ENCODE measurements at places on chromosomes 4 and X. TPM values are rescaled to one million over a fixed set of nuclear protein-coding genes. Genes with fewer than 3 reads are reported as not detected.
A peak's percentile ranks its signal among the peaks of the same experiment; 100 is the strongest.

GRCh38 chrX:11059933-11060332 lies 51.2 kb upstream of the HCCS start:
- no peaks in the 10 kb centered on the region for H3K27me3 ChIP-seq
- H3K4me1 ChIP-seq: no peaks in the 10 kb centered on the region
- no peak overlapping the region for H3K27ac ChIP-seq

GRCh38 chrX:24285082-24285481 lies 28.8 kb downstream of the SUPT20HL2 start:
- no peak overlapping the region for H3K4me3 ChIP-seq
- no peaks in the 10 kb centered on the region for H3K36me3 ChIP-seq
- H3K4me1 ChIP-seq: peaks cover 2% of the 10 kb centered on the region
- DNase-seq: no peak
- peaks cover 7% of the 10 kb centered on the region for H3K27me3 ChIP-seq

DNA sequence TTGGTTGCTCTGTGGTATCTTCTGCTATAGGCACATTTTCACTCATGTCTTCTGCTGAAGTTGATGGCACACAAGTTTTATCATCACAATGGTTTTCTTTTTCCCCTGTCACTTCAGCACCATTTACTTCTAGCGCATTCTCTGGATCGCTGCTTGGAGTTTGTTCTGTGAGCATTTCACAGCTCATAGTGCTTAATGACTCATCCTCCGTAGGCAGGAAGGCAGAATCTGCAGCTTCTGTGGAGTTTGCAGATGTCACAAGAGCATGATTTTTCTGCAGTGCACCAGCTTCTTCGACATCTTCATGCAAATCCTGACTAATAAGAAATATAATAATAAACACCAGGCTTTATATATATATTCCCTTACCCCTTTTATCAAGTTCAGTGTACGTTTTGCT lies 83.6 kb downstream of the CHM start:
- peaks cover 7% of the 10 kb centered on the region for H3K36me3 ChIP-seq
- H3K4me3 ChIP-seq: no peak overlapping the region
- DNase-seq: no peak
- no peaks in the 10 kb centered on the region for H3K4me1 ChIP-seq
- H3K27me3 ChIP-seq: no peaks in the 10 kb centered on the region

The FRMD7 gene
- total RNA-seq: not detected

DNA sequence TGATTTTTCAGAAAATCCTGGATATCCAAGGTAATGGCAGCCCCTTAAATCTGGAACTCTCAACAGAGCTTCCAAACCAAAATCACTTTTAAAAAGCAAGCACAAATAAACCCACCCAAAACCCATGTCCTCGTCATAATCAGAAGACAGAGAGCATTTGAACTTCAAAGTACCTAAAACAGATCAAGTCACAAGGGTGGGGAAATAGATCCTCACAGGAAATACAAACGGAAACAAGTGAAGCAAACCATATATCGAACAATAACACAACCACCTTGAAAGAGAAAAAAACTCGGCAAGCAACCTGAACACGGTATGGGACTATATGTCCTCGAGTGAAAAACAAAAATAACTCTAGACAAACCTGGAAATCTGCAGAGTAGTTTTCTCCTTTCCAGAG lies 15.9 kb upstream of the CCNQ start:
- peaks cover 9% of the 10 kb centered on the region for H3K4me1 ChIP-seq
- H3K27ac ChIP-seq: no peak overlapping the region
- no peak overlapping the region for H3K4me3 ChIP-seq

The ATOH1 gene
- not detected for total RNA-seq

The NELFA gene
- 41.5 TPM for total RNA-seq

- no peaks in the 10 kb centered on the region for H3K36me3 ChIP-seq
- H3K4me3 ChIP-seq: no peak overlapping the region
- H3K27ac ChIP-seq: no peak overlapping the region
- no peaks in the 10 kb centered on the region for H3K4me1 ChIP-seq
- no peaks in the 10 kb centered on the region for H3K27me3 ChIP-seq
These were observed 84.1 kb downstream of the CLCN4 start for GRCh38 chrX:10240918-10241317.

- no peaks in the 10 kb centered on the region for H3K27me3 ChIP-seq
- no peak for DNase-seq
- no peak overlapping the region for H3K4me3 ChIP-seq
- no peak overlapping the region for H3K27ac ChIP-seq
- peaks cover 24% of the 10 kb centered on the region for H3K4me1 ChIP-seq
These were observed 7.8 kb upstream of the RTL5 start for GRCh38 chrX:72139538-72139937.

The UGT8 gene
- 0.40 TPM for total RNA-seq

GRCh38 chr4:106314960-106315359 lies 1.0 kb downstream of the TBCK start:
- H3K4me1 ChIP-seq: peaks cover 48% of the 10 kb centered on the region
- peaks cover under 1% of the 10 kb centered on the region for H3K36me3 ChIP-seq
- no peak overlapping the region for H3K27ac ChIP-seq

DNA sequence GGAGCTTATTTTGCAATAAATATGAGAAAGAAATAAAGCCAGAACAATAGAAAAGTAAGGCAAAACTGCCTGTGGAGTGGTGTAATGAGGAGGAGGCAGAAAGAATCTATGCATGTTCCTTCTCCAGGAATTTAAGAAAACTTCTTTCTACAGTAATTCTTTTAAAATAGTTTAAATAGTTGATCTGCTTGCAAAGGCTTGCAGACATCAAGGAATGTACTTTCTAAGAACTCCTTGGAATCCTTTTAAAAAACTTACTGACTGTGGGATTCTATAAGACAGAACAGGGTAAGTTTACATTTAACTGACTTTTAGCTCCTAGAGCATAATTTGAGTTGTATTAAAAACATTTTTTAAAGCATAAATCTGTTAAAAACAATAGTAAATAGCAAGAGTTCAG lies 63.2 kb upstream of the ALB start:
- H3K27me3 ChIP-seq: peaks cover 3% of the 10 kb centered on the region
- no peaks in the 10 kb centered on the region for H3K4me1 ChIP-seq
- no peak overlapping the region for H3K4me3 ChIP-seq

DNA sequence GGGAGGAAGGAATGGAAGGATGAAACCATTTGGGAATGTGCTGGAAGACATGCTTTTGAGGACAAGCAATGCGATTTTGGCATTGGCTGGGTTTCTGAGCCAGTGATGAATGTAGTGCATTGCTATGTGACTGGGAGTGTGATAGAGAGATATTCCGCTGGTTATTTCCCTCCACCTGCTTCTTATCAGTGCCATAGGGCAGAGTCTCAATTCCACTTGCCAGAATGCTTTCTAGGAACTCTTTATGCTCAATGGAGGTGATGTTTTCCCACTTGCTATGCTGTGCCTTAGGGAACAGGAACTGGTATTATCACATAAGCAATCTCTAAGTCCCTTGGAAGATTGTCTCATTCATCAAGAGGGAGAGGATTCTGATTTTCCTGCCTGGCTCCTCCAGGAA lies 28.0 kb downstream of the TBL1X start:
- H3K27ac ChIP-seq: no peak overlapping the region
- peaks cover 5% of the 10 kb centered on the region for H3K36me3 ChIP-seq
- H3K4me1 ChIP-seq: peaks cover 13% of the 10 kb centered on the region
- H3K4me3 ChIP-seq: no peak overlapping the region
- no peaks in the 10 kb centered on the region for H3K27me3 ChIP-seq
- no peak for DNase-seq

DNA sequence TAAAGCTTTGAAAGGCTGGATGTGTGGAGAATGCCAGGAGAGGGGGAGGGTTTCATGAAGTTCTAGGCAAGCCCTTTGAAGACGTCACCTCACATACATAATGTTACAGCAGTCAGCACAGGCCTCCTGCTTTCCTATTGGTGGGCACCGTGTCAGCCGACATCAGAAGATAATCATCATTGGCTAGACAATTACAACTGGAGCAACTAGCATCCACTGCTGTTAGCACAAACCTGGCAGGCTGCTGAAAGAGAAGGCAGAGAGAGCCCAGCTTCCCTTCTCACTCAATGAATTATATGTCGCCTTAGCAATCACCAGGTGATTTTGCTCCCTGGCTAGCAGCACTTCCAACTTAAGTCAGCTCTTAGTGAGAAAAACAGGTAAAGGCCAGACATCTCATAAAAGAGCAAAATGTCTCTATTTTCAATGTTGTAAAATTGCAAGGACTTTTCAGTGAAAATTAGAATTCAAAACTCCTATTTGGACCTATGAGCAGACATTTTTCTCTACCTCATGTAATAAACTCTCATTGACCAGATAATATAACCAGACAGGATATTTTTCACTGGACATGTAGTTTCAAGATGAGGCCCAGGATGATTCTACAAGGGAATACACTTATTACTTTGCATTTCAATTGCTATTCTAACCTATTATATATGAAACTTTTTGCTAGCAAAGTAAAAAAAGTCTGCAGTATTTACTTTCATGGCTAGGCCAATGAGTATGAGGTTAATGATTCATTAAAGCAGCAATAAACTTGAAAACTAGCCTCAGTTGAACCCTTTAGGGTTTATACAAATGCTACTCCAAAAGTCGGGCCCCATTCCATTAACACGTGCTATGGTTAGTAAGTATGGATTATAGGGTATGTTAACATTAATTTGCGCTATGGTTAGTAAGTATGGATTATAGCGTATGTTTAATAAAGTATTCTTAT lies 4.3 kb downstream of the ELOVL6 start:
- H3K4me3 ChIP-seq: peak overlapping the region; percentile 59
- H3K27ac ChIP-seq: peak overlapping the region; percentile 93
- H3K4me1 ChIP-seq: peaks cover 20% of the 10 kb centered on the region
- DNase-seq: peak; percentile 89
- no peaks in the 10 kb centered on the region for H3K27me3 ChIP-seq

DNA sequence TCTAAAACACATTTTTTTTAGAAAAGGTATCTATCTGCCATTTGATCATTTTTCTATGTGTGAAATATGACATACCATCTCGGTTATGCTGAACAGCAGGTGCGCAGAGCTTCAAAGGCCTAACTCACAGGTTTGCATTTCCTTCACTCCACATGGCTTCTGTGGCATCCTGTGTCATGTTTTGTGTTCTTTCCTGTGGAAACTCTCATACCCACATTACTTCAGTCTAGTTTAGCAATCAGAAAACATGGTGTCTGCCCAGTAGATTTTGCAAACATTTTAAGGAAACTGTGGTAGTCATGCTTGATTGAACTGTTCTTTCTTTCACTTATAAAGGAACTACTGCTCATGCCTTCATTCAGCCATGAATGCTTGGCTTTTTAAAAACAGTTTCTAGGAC lies 11.3 kb upstream of the ARAP2 start:
- peaks cover 44% of the 10 kb centered on the region for H3K4me1 ChIP-seq
- peak overlapping the region; percentile 65 for H3K4me3 ChIP-seq
- H3K27me3 ChIP-seq: no peaks in the 10 kb centered on the region
- peak; percentile 75 for DNase-seq
- peak overlapping the region; percentile 95 for H3K27ac ChIP-seq

DNA sequence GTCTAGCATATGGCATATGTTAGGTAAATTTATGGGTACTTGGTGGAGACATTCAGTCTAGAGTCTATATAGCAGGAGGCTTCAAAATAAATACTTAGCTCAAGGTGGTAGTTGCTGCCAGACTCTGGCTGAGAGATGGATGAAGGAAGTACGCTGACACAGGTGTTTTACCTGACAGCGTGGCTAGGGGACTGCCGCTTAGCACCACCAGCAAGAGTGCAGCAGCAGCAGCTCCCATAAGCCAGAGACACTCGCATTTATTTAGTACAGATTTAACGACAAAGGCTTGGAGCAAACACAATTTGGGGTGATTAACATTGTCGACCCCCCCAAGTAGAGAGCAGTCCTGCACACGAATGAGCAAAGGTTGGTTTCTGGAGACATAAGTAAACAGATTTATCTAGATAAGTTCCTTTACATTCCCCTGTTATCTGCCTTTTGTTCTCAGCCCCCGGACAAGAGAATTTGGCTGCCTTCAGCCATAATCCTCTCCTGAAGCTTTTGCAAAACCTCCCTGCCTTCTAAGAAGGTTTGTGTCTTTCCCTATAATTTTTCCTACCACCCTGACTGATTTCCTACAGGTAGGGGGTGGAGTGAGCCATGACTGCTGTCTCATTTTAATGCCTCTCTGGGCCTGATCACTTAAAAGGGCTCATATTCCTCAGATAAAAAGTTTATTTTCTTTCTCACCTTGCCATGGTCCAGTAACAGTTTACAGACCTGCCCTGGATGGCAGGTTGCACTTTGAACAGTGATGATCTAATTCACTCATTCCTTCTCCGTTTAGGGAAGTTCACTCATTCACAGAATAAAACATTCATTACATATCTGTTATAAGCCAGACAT lies 64.6 kb downstream of the RHOH start:
- no peaks in the 10 kb centered on the region for H3K27me3 ChIP-seq
- H3K27ac ChIP-seq: no peak overlapping the region
- peaks cover 38% of the 10 kb centered on the region for H3K4me1 ChIP-seq
- no peak for DNase-seq
- no peak overlapping the region for H3K4me3 ChIP-seq

- H3K4me1 ChIP-seq: peaks cover 14% of the 10 kb centered on the region
- H3K4me3 ChIP-seq: no peak overlapping the region
- no peaks in the 10 kb centered on the region for H3K36me3 ChIP-seq
- no peak overlapping the region for H3K27ac ChIP-seq
These were observed 129.1 kb upstream of the NAP1L5 start for GRCh38 chr4:88826771-88827170.

GRCh38 chr4:32684160-32684559 lies 1964.0 kb downstream of the PCDH7 start:
- no peak for DNase-seq
- no peak overlapping the region for H3K27ac ChIP-seq
- H3K4me3 ChIP-seq: no peak overlapping the region
- H3K4me1 ChIP-seq: no peaks in the 10 kb centered on the region
- H3K36me3 ChIP-seq: no peaks in the 10 kb centered on the region

DNA sequence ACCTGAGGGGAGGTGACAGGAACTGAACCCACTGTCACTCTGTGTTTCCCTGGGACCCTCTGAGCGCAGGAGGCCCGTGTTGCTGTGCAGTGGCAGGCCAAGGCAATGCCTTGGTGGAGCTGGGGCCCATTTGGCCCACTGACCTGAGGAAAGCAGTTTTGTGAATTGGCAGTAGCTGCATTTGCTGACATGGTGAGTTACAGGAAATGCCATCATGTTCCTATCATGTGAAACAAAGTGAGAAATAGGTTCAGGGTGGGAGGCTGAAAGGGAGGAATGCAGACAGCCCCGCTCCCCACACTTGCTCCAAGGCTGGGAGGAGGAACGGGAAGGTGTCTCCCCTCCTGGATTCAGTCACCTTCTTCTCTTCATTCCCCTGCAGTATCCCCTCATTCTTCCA lies 146.1 kb downstream of the PTTG2 start:
- H3K27ac ChIP-seq: no peak overlapping the region
- peaks cover 24% of the 10 kb centered on the region for H3K36me3 ChIP-seq
- no peak overlapping the region for H3K4me3 ChIP-seq
- no peaks in the 10 kb centered on the region for H3K27me3 ChIP-seq
- DNase-seq: no peak
- H3K4me1 ChIP-seq: peaks cover 8% of the 10 kb centered on the region

GRCh38 chrX:47222751-47223350 lies 4.4 kb downstream of the CDK16 start:
- peaks cover 24% of the 10 kb centered on the region for H3K36me3 ChIP-seq
- no peaks in the 10 kb centered on the region for H3K27me3 ChIP-seq
- H3K4me3 ChIP-seq: no peak overlapping the region
